Activated CD4-positive, alpha-beta T cell treated with anti-CD3 and anti-CD28 coated beads, Interleukin-2, amount 50 U/mL, for 48 hours (primary cell): ENCODE measurements at places on chromosomes 12 and 14.
A peak's percentile ranks its signal among the peaks of the same experiment; 100 is the strongest.

DNA sequence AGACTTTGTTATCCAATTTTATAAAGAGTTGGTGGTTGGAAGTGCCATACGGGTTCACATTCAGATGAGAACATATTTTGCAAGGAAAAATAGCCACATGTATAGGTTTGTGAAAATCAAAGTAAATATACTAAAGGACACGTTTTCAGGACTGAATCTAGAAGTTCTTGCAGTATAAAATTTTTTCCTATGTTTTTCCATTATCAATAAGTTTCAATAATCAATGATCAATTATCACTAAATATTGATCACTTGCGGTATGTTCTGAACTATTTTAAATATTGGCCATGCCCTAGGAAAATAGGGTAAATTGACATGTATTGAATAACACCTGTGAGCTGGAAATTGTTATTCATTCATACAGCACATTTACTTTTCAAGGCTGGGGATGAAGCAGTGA, 25.9 kb downstream of the ALG10B start:
- no peak for DNase-seq

DNA sequence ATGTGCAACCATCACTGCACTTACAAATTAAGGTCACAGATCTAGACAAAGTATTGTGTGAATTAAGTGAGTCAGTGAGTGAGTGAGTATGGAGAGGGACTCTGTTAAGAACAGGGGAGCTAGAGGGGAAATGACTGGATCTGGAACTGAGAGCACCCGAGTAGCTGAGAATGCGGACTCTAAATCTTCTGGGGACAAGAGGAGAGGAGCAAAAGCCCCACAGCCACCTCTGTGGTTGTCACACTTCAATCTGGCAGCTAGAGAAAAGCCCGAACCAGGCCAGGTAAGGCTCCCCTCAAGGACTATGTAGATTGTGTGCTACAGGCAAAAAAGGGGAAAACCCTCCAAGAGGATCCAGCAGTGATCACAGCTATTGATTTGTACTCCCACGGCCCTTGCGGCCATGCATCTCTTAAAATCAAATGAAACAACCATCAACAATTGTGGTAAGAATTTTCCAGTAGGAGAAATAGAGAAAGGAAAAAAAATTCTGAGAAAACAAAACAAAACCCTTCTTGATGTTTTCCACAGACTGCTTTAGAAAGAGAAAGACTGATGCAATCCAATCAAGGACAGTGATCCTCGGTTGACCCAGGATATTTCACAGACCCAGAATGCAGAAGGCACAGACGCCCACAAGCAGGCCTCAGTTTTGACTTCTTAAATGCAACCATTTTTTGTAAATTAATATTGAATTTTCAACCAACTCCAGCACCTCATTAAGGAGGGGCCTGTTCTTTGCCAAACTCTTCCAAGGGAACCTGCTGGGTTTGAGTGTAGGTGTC, 109.6 kb downstream of the SLC38A6 start:
- peak; percentile 29 for DNase-seq

GRCh38 chr14:91232052-91232451, 12.5 kb downstream of the GPR68 start:
- DNase-seq, result no peak

DNA sequence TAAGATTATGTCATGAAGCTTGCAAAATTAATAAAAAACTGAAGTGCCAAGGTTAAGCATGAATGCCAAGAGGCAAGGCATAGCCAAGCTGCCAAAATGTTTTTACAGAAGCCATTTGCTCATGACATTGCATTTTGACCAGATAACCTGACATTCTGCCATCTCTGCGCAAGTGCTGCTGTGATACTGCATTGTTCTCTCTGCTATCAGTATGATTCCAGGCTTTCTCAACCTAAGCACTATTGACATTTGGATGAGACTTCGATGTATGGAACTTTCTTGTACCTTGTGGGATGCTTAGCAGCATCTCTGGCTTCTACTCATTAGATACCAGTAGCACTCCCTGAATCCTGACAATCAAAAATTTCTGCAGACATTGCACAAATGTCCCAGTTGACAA, 139.2 kb downstream of the RASSF9 start:
- DNase-seq, result no peak

GRCh38 chr14:74954232-74954946, 1.0 kb downstream of the PGF start:
- DNase-seq, result no peak

DNA sequence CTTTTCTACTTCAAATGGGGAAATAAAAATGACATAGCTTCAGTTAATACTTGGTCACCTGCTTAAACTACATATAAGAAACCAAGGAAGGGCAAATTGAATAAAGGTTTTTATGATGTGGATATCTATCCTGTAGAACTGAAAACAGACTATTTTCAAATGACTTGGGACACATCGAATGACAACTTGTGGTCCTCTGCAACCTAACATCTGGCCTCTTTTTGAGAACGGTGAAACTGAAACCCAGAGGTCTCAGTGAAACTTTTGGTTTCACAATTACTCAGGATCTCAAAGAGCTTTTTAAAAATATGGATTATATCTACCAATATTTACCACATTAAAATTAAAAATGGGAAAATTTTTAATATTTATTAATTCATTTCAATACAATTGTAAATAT, 65.2 kb downstream of the PPP2R5E start:
- no peak for DNase-seq

DNA sequence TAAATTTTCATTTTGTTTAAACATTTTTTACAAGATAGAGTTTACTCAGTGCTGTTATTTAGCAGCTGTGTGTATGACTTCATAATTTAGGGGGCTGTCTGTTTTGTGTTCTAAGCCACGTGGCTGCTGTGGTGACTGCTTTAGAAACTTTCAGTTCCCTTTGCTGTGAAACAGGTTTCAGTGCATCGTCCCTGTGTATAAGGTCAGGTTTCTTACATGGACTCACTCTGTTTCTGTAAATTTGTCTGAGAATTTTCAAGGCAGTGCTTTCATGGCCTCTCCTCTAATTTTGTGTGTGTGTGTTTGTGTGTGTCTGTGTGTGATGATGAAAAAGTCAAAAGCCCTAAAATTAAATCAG, 32.4 kb downstream of the BICD1 start:
- peak; percentile 34 for DNase-seq

DNA sequence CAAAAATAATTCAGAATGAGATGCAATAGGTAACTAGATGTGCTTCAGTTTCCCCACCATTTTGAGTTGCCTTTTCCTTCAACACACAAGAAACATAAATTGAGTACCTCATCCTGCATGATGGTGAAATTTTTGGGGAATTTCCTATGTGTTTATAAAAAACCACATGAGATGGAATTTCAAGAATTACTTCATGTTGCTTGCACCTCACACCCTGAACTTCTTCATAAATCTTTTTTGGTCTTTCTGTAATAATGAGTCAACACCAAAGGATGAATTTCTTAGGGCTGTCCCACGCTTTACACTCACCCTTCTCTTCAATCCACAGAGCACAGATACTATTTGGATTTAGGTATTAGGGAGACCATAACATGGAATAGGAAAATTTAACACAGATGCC, 22.6 kb upstream of the LUM start:
- DNase-seq, result no peak

DNA sequence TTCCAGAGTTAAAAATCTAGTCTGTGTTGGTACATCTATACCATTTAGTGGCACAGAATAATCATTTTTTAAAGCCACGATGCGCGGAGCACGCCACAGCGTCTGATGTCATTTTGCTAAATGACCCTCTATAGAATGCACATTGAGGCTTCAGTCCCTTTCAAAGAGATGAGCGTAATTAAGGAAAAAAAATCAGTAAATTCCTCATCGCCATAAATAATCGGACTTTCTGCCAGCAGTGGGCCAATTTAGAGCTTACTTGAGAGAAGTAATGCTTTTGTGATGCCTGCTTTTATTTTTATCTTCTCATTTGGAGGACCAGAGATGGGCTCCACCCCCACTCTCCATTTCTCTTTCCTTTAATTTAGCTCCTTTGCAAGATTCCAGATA, 4.0 kb downstream of the ASCL1 start:
- no peak for DNase-seq

DNA sequence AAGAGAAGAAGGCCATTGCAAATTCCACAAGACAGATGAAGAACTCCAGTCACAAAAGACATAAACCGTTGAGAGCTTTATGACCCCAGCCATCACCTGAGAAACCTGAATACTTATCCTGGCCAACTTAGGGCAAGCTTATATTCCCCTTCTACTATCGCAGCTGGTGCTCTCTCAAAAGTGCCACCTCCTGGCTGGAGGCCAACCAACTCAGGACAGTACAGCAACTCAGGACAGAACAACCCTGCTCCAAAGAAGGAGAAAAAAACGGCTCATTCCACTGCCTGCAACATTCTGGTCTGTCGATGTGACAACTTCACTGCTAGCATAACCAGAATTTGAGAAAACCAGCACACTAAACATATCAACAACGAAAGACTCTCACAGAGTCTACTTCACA, 9.7 kb upstream of the KRT6B start:
- DNase-seq, result no peak

- no peak for DNase-seq
Measured at GRCh38 chr12:12048266-12048665, 22.5 kb upstream of the BCL2L14 start.

GRCh38 chr12:105775343-105775742, 363.4 kb downstream of the NUAK1 start:
- no peak for DNase-seq

- DNase-seq, result peak; percentile 14
Measured at GRCh38 chr12:67068204-67068731, 200.9 kb upstream of the CAND1 start.

GRCh38 chr12:54452628-54453027, 20.8 kb downstream of the GTSF1 start:
- no peak for DNase-seq

- DNase-seq, result no peak
Measured at GRCh38 chr14:105711044-105711620, 184.7 kb downstream of the TMEM121 start.

- DNase-seq, result no peak
Measured at GRCh38 chr12:88062474-88062873, 33.3 kb upstream of the C12orf50 start.

GRCh38 chr14:105315211-105315721, 718 bp downstream of the PACS2 start:
- DNase-seq, result peak; percentile 37
